ENCODE measurements at places on chromosomes 5 and 9.

GRCh38 chr5:107248066-107248695, 422.6 kb downstream of the EFNA5 start:
- peak; percentile 65 for DNase-seq

DNA sequence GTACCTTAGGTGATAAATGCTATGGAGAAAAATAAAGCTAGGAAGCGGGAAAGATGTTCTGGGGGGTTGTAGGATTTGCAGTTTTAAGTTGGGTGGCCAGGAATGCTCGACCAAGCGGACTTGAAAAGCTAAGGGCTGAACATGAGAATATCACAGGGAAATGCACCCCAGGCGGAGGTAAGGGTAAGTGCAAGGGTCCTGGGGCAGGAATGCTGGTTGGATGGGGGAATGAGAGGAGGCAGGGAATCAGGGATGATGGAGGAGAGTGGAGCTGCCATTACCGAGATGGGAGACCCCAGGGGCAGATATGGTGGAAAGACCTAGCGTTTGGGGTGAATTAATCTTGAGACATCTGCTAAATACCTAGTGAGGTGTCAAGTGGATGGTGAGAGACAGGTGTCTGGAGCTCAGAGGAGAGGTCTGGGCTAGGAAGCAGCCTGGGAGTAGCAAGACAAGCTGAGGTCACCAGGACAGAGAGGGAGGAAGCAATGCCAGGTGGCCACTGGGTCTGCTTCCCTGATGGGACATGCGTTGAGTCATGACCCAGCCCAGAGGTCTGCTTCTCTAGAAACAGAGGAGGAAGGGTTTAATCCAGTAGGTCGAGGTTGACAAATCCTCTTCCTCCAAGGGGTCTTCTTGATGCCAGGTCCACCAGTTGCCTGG, 77.7 kb upstream of the ASS1 start:
- DNase-seq = no peak

GRCh38 chr5:103408408-103408807, 149.8 kb downstream of the MACIR start:
- no peak for DNase-seq

DNA sequence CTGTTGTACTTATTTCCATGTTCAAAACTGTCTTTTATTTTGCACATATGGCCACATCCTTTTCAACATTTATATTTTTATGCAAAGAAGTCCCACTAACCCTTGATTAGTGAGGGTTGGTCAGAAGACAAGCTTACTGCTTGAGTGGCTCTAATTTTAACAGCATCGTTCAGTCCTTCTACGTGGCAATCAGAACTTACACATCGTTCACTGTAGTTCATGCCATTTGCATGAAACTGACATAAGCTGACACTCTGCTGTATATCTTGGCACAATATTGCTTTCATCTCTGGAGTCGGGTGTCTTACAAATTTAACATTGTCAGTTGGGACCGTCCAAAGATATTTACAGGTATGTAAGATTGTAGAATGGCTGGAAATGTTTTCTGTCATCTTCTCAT, 50.6 kb downstream of the MARCHF11 start:
- DNase-seq = no peak

DNA sequence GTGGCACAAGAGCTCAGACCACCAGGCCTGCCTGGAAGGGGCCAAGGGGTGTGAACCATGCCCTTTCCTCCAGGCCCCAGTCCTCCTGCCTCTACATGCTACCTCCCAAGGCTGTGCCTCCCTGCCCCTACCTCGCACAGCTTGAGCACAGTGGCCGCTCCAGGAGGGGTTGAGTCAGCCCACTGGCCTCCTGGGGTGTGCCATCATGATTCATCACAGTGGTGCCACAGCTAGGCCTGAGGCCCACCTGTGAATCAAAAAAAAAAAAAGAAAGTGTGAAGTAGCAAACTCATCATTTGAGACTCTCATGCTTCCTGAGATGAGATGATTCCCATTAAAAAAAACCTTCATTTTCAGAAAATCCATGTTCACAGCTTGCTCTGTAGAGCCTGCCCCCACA, 240.5 kb downstream of the HSPA4 start:
- DNase-seq = peak; percentile 36

- no peak for DNase-seq
Observed at GRCh38 chr5:69468631-69469030, 24.0 kb upstream of the OCLN start.

DNA sequence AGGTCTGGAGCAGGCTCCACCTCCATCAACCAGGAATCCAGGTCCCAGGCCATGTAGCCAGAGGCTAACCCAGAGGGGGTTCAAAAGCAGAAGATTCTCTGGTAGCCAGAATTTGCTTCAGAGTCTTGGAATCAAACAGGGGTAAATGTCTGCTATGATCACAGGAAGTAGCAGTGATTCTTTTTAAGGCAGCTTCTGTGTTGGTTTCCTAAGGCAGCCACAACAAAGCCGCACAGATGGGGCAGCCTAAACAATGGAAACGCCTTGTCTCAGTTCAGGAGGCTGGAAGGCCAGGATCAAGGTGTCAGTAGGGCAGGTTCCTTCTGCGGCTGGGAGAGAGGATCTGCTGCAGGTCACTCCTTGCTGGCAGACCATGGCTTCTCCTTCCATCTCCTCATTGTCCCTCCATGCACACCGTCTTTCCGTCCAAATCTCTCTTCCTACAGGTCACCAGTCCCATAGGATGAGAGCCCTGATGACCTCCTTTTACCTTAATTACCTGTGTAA, 167.3 kb downstream of the ROR2 start:
- no peak for DNase-seq
